ENCODE measurements at places on chromosomes 2 and 18.
A peak's percentile ranks its signal among the peaks of the same experiment; 100 is the strongest.

- no peak for DNase-seq
Observed at GRCh38 chr2:159064446-159065301, 96.2 kb downstream of the TANC1 start.

DNA sequence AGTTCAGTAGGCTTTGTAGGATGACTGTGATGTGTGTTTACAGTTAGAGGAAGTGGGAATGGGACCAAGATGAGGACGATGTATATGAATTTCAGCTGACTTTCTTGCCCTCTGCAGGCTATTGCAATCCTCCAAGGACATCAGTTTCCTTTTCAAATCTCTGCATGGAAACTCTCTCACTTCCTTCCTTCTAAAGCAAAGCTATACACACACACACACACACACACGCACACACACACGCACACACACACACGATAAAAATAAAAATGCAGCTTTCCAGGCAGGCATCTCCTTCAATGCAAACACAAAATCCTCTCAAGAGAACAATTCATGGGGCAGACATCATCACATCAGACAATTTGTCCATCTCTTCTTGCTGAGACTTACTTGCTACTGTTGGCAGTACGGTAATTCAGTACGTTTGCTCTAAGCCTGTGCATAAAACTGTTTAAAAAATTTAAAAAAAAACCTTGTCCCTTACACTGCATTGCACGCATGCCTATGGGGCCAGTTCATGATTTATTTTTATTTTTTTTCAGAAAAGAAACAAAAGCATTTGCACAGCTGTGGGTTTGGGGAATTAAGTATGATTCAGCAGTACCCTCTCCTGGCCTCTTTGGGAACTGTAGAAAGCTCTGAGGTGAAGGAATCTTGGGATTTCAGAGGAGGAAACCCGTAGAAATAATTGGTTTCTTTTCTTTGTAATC lies 27.1 kb upstream of the ICOS start:
- peak; percentile 29 for DNase-seq

- no peak for DNase-seq
Observed at GRCh38 chr2:11421863-11422490, 44.0 kb downstream of the E2F6 start.

- peak; percentile 30 for DNase-seq
Observed at GRCh38 chr2:157497638-157498314, 53.9 kb upstream of the CYTIP start.

- DNase-seq = peak; percentile 4
Observed at GRCh38 chr2:69482471-69482870, 45.2 kb upstream of the NFU1 start.

DNA sequence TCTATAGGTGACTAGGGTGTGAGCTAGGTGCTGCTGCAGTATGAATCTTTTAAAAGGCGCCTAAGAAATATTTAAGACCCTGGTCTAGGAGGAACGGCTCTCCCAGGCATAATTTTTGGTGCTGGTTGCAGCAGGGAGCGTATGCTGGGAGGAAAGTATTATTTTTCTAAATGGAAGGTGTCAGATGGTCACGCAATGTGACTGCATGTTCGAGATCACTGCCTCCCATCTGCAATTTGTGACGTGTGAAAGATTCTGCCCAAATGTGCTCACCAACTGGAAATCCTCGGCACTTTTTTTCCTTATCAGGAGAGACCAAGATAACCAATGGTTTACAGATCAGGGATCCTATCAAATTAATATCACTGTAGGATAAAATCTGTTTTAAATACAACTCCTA lies 95.6 kb upstream of the KLHL14 start:
- DNase-seq = no peak

DNA sequence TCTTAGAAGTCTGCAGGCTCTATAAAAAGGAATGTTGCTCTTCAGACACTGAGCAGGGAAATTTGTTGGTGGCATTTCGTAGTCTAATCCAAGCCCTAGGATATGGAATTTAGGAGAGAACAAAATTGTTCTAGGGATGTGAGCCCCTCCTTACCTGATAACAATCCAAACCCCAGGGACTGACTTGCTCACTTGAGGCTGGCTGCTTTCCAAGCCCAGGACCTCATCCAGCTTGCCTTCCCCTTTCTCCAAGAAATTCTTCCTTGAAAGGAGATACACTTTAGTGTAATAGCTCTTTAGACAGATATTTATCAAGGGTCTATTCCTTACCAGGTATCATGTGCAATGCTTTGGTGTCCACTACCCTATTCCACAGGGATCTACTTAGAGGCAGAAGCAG lies 279.8 kb downstream of the C1D start:
- no peak for DNase-seq

GRCh38 chr2:99481941-99482340 lies 7.9 kb downstream of the REV1 start:
- DNase-seq = peak; percentile 17

- no peak for DNase-seq
Observed at GRCh38 chr2:47620770-47621437, 162.0 kb upstream of the MSH6 start.

DNA sequence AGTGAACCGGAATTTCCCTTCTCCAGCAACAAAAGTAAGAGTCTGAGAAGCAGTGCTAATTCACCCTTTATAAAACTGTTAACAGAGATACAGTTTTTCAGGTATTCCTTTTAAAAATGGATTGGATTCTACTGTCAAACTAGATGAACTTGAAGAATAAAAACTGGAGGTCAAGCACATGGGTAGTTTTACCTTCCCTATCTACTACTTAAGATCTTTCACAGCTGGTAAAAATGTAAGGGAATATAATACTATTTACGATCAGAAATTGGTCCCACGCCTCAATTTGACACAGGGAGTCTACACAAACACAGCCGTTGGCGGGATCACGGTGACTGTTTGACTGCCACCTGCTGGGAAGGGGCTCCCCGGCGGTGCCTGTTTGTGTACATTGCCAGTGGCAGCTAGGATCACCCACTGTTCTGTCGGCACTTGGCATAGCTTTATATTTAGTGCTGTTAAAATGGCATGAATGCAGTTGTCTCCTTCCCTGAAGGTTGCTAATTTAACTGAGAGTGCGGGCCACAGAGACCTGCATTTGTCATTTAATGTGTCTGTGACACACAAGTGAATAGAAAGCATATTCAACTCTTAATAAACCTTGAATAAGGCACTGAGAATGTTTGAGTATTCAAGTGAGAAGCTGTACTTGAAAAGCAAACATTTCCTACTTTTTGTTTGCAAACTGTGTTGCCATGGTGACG lies 59.5 kb downstream of the ABCG8 start:
- no peak for DNase-seq

GRCh38 chr2:109331081-109331480 lies 202.1 kb downstream of the SH3RF3 start:
- DNase-seq = no peak

DNA sequence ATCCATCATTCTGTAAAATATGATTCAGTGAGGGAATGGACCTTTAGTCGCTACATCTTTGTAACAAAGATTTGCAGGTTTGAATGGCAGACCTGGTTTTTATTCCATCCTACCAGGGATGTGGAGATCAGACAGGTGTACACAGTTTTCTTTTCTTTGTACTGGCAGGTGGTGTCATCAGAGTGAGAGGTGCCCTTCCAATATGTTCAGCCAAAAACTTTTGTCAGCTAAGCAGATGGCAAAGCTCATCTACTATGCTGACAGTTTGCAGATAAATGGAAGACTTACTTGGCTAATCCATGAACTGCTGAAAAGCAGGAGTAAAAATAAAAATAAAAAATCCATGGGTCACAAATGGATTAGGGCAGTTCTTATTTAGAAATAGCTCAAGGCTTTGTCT lies 185.5 kb upstream of the DOK6 start:
- no peak for DNase-seq

DNA sequence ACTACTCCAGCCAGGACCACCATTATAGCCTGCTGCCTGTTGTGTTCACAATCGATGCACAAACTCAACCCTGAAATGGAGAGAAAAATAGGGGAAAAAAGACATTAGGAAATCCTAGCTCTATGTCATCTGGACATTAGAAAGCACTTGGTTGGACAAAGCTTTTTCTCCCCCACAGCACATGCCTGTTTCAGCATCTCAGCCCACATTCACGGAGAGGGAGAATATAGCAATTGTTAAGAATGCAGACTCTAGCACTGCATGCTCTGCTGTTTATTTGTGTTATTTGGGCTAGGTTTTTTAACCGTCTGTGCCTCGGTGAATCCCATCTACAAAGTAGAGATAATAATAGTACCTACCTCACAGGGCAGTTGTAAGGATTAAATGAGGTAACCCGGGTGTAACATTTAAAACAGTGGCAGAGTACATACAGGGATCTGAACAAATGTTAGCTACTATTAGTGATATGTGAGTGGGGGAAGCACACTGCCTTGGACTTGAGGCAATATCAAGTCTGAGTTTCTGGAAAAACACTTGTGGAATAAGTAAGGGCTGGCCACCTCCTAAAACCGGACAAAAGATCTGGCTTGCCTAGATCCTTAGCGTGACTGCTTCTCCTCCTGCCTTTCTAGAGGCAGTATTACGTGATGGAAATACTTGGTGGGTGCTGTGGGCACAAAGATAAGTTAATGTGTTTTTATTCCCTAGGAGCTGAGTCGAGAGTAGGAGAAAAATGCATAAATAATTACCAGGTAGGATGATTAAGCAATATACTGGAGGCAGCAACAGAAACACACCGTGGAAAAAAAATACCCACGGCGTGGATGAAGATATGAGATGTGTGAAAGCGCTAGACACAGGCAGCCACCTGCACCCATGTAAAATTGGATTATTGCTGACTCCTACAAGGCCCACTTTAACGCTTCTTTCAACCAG lies 1.0 kb upstream of the PPP1CB start:
- peak; percentile 30 for DNase-seq

GRCh38 chr2:157228946-157229345 lies 28.6 kb upstream of the GALNT5 start:
- DNase-seq = no peak

DNA sequence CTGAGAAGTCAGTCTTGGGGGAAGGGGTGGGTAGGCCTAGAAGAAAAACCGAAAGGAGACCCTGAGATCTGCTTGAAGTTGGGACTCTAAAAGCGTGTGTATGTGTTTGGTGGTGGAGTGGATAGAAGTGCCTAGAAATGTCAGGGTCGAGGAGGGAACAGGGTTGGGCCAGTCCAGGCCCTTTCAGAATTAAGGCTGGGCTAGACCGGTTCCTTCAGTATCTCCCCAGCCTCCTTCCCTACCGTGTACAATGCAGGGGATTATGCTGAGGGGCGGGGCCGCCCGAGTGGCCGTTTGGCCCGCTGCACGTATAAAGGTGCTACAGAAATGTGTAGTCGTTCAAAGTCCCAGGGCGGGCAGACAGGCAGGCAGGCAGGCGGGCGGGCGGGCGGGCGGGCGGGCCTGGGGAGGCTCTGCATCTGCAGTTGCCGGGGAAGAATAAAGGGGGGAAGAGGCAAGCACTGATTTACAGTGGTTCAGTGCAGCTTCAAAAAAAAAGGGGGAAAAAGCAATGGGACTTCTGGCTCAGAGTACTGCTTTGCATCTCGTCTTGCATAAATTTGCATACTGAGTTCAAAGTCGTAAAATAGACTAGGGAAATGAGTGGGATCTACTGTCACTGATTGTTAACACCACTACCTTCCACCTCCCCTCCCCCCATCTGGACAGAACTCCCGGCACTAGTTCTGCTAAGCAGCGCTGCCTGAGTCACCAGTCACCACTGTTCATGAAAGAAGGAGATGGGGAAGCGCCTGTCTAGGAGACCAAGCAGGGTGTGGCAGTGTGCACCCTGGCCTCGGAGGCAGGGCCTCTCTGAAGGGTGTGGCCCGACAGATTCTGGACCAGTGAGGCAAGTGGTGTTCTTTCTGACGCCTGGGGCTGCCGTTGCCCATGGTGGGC lies 3.6 kb downstream of the IGFBP2 start:
- no peak for DNase-seq

DNA sequence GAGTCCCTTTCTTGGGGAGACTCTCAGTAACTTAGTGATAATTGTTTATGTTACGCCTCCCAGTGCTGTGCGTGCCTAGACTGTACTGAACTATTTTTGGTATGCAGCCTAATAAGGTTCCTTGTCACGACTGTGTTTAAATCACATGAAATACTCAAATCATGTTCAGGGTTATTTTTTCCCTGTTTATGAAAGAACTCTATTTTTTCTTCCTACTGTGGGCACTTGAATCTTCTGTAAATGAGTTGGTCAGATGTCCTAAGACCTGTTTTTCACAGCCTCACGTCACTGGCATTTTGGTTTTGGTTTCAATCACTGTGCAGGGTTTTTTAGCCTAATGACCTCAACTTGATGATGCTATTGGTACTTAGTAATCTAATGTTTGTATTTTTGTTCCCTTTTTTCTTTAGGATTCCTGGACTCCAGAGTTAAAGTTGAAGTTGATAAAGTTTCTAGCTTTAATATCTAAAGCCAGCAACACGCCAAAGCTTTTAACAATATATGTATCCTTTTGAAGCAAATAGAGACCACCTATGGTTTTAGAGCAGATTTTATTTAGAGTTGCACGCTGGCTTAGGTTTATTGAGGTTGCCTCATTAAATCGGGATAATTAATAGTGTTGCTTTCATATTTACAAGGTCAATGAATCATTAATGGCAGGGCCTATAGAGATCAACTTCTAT lies 24.0 kb downstream of the ARMC9 start:
- DNase-seq = no peak

- DNase-seq = peak; percentile 28
Observed at GRCh38 chr2:29105375-29105774, 9.8 kb upstream of the CLIP4 start.

DNA sequence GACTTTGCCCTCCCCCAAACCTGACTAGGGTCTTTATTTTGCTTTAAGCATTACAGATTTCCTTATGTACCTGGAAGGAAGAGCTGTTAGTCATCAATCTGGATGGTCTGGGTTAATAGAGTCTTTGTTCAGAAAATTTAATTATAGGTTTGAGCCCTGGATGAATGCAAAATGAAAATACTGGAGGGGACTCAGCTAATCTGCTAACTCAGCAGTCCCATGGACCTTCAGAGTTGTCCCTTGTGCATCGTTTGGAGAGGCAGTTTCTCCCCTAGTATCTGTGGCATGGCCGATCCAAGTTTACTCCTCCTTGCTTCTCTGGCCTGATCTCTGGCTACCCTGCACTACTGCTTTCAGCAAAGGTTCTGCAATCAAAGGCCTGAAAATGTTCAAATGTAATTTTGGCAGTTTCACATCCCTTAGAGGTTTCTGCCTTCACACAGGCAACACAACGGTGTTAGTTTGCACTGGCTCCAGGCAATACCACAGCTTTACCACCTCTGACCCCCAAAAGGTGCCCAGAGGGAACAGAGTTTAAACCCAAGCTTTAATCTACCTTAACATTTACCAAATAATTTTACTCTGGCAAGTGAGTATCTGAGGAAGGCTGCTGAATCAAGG lies 134.3 kb downstream of the THADA start:
- peak; percentile 16 for DNase-seq

GRCh38 chr18:4831791-4832375 lies 365.2 kb downstream of the AKAIN1 start:
- no peak for DNase-seq

GRCh38 chr2:139556789-139557188 lies 776.6 kb upstream of the NXPH2 start:
- DNase-seq = no peak

Measured in SK-N-DZ (cell line).